Activated CD4-positive, alpha-beta memory T cell treated with anti-CD3 and anti-CD28 coated beads, Interleukin-2, amount 10 ng/mL, durations not matched to agents 7 days and 5 days (primary cell): ENCODE measurements at places on chromosomes 5 and 9. TPM values are rescaled to one million over a fixed set of nuclear protein-coding genes. Genes with fewer than 3 reads are reported as not detected.
A peak's percentile ranks its signal among the peaks of the same experiment; 100 is the strongest.

Gene LRSAM1
- 26.9 TPM for total RNA-seq

Gene CD72
- total RNA-seq, result 11.8 TPM

Gene CARTPT
- total RNA-seq, result not detected

Gene NR2F1
- not detected for total RNA-seq

Gene ZNF879
- 4.7 TPM for total RNA-seq

Gene SLC34A3
- total RNA-seq, result not detected

Gene TLX3
- total RNA-seq, result not detected

Gene AK8
- total RNA-seq, result not detected

Gene C9orf43
- total RNA-seq, result 0.40 TPM

Gene TMEM252
- total RNA-seq, result not detected

Gene OBP2A
- total RNA-seq, result not detected

DNA sequence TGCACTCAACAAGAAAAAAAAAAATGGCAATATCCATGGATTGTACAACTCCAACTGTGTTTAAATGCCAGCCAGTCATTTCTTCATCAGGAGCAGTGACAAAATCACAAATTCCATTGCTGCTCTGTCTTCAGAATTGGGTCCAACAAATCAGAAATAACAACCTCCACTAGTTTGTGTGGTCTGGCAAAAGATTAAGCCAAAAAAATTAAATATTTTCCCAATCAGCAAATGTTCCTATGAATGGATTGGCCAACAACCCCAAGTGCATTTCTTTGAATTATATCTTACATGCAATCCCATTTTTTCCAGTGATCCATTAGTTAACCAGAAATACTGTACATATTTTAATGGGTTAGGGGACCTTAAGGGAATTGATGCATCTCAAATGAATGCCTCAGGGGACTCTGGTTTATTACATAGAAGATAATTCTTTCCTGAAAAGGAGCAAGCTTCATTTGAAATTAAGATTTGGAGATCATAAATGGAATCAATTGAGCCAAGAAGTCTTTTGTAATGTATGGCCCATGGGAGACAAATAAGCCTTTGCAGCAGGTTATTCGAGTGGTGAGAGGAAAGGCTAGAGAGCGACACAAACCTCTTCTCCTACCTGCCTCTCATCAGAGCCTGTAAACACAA lies 131.8 kb downstream of the TLE1 start:
- no peak for DNase-seq

- no peak for DNase-seq
Observed at GRCh38 chr5:24226479-24226878, 418.3 kb downstream of the CDH10 start.

DNA sequence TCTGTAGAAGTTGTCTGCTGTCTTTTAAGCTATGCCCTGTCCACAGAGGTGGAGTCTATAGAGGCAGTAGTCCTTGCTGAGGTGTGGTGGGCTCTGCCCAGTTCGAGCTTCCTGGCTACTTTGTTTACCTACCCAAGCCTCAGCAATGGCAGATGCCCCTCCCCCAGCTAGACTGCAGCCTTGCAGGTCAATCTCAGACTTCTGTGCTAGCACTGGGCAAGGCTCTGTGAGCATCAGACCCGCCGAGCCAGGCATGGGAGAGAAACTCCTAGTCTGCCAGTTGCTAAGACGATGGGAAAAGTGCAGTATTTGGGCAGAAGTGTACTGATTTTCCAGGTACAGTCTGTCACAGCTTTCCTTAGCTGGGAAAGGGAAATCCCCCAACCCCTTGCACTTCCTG lies 694.1 kb upstream of the CDH6 start:
- DNase-seq, result no peak

GRCh38 chr9:105064248-105065097 lies 136.5 kb upstream of the ABCA1 start:
- DNase-seq, result no peak

GRCh38 chr5:174155281-174155680 lies 109.8 kb downstream of the NSG2 start:
- no peak for DNase-seq

DNA sequence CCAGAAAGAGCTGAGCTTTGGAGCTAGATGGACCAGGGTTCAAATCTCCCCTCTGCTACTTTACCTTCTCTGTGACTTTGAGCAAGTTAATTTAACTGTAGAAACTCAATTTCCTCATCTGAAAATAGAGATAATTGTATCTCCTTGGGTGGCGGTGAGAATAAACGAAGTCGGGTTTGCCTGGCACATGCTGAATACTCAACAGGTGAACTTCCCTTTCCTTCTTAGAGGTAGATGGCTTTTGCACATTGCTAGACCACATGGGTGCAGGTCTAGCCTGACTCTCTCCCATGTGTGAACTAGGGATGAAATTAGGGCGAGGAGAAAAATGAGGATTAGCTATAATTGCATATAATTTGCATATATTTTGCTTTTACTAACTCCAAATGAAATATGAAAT lies 31.4 kb upstream of the GTF2H2C start:
- no peak for DNase-seq

DNA sequence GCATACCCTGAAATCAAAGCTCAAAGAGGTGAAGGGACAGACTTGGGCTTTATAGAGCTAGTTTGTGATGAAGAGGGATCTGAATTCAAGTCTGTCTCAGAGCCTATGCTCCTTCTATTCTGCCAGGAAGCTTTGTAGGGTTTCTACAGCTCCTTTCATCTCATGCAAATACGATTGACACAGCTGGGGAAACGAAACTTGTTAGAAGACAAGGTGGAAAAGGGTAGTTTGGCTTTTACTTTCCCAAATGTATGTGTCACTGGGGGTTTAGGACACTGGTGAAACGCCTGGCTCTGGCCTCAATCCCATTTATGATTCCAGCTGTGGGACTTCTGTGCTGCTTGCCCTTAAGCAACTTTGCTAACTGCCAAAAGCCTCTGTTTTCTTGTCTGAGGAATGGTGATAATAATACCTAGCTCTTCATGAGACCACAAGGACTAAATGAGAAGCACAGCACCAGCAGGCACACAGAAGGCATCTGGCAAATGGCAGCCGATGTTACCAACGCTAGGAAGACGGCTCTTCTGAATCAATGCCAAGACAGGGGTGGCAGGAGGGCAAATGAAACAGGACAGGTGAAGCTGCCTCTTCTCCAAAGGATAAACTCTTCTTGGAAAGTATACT lies 70.3 kb upstream of the EQTN start:
- no peak for DNase-seq

- no peak for DNase-seq
Observed at GRCh38 chr5:14429101-14430050, 152.2 kb upstream of the OTULINL start.

GRCh38 chr9:72193478-72193881 lies 44.2 kb downstream of the GDA start:
- DNase-seq, result no peak

- no peak for DNase-seq
Observed at GRCh38 chr9:123514766-123515165, 158.8 kb downstream of the CRB2 start.

GRCh38 chr9:16171911-16172310 lies 619.1 kb downstream of the CCDC171 start:
- no peak for DNase-seq

DNA sequence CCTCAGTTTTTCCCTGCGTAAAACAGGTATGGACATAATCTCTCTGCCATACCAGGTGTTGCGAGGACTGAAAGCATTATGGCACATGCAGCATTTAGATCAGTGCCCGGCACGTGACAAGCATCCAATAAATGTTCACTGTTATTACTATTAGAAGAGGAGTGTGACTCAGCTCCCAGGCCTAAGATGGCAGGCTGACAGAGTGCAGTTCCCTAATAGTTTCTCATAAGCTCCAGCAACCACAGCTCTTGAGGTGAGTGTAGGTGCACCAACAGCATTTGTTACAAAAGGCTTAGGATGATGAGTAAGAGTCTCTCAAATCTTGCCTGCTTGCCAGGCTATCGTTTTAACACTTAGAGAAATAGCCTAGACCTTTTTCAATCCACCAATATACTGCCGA lies 28.9 kb upstream of the GLIS3 start:
- DNase-seq, result no peak

DNA sequence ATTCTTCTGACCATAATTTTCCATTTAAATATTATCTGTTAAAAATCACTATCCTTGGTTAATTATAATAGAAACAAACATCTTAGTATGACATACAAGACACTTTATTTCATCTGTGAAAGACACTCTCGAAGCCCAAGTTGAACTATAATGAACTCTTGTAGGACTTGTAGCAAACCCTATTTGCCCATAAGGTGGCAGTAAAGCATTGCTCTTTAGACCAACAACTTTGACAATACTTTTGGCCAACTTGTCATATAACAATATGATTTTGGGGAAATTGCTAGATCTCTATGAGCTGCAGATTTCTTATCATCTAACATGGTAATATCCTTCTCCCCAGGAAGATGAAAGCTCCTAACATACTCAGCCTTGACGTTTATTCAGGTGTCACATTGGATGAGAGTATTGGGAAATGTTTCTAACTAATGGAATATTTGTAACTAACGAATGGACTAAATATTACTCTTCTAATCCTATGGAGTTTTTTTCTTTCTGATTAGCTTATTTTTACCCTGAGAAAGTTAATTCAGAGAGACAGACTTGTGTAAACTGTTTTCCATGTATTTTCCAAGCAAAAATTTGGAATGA lies 11.0 kb downstream of the SPINK14 start:
- DNase-seq, result no peak

DNA sequence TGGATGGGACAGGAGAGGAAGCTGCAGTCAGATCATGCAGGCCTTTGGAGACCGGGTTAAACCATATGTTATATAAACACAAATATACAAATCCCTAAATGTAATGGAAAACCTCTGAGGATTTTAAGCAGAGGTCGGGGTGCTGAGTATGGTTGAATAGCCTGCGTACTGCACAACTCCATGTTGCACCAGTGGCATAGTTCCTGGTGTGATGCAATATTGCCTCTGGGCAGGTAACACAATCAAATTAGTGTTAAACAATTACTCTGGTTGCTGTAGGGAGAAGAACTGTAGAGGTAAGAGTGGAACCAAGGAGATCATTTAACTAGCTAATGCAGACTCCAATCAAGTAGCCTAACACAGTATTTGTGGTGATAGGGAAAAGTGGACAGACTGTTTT lies 21.3 kb upstream of the RNF145 start:
- DNase-seq, result no peak

DNA sequence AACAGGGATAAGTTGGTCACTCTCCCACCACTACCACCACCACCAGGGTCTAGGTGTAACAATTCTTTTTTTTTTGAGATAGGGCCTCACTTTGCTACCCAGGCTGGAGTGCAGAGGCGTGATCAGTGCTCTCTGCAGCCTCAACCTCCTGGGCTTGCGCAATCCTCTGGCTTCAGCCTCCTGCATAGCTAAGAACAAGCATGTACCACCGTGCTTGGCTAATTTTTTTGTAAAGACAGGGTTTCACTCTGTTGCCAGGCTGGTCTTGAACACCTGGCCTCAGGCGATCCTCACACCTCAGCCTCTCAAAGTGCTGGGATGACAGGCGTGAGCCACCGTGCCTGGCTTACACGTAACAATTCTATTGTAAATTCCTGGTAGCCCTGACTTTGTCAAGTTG lies 27.5 kb downstream of the CORO2A start:
- no peak for DNase-seq

- DNase-seq, result no peak
Observed at GRCh38 chr5:111398013-111398412, 114.3 kb downstream of the STARD4 start.

DNA sequence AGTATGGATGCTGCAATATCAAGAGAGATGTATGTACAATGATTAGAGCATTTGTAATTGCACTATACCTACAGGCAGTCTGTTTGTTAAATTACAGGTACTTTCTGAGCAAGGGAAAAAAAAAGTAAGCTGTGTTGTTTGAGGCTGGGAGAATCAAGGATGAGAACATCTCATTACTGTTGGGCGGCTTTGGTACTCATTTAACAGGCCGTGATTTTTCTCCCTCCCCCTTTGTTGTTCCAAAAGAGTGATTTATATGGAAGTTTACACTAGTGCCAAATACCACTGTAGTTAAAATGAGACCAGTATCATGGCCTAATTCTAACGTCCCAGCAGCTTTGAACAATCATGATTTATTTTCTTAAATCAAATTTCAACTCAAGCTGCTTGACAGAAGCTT lies 71.2 kb upstream of the GNA14 start:
- DNase-seq, result no peak

DNA sequence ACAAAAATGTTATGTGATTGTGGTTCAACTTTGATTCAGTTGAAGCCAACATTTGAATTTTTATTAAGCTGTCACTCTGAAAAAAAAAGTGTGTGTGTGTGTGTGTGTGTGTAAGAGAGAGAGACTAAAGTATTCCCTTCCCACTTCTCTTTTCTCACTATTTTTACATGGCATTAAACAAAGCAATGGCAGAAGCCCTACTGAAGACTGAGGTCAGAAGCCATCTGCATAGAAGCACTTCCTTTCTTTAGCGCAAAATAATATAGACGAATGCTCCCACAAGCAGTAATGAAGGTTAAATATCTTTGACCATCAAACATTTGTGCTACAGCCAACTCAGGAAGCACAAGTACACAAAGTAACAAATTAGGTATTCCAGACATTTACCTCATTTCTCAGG lies 540.5 kb downstream of the KCTD16 start:
- no peak for DNase-seq

GRCh38 chr5:96144289-96144688 lies 182.6 kb upstream of the ELL2 start:
- DNase-seq, result no peak

- DNase-seq, result no peak
Observed at GRCh38 chr9:97794666-97795065, 58.4 kb upstream of the FOXE1 start.

- DNase-seq, result peak; percentile 56
Observed at GRCh38 chr5:98771382-98772109, 1.9 kb upstream of the RGMB start.

- DNase-seq, result no peak
Observed at GRCh38 chr5:108688485-108688884, 59.2 kb upstream of the FER start.

- DNase-seq, result no peak
Observed at GRCh38 chr5:173644673-173645436, 28.4 kb upstream of the BOD1 start.

DNA sequence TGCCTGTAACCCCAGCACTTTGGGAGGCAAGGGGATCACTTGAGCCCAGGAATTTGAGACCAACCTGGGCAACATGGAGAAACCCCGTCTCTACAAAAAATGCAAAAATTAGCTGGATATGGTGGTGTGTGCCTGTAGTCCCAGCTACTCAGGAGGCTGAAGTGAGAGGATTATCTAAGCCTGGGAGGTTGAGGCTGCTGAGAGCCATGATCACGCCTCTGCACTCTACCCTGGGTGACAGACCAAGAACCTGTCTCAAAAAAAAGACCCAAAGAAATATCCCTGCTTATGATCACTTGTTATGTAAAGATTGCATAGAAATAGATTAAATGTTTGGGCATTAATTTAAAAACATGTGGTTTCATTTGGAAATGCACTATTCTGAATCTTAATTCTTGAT lies 125.1 kb downstream of the UGCG start:
- DNase-seq, result no peak

DNA sequence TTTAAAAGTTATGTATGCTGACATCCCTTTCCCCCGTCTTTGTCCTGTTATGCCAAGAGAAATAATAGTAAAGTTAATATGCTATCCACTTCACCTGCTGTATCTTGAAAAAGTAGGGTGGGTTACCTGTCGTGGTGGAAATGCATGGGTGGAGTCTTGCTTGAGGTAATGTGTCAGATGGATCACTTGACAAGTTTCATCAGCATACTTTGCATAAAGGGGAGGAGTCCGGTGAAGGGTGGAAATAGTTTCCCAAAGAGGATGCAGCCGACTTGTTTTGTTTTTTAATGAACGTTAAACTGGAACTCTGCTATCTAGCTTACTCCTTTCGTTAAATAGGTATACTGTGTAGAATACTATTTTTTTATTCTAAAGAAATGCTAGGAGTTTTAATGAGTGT lies 9.0 kb upstream of the DMRT3 start:
- no peak for DNase-seq
